Motor neuron (in vitro differentiated cells): ENCODE measurements at places on chromosomes 3 and 15. TPM values are rescaled to one million over a fixed set of nuclear protein-coding genes. Genes with fewer than 3 reads are reported as not detected.

GOLGA8Q gene
- 1.3 and 1.6 TPM in 2 replicates for total RNA-seq

NDN gene
- total RNA-seq: not detected in 2 replicates

CELF6 gene
- 0.97 and 2.1 TPM in 2 replicates for total RNA-seq

DCLK3 gene
- 0.65 and 0.88 TPM in 2 replicates for total RNA-seq

NME9 gene
- total RNA-seq: 3.4 and 3.6 TPM in 2 replicates

SAMMSON gene
- total RNA-seq: 0.81 TPM in 1 of 2 replicates, not detected in the other

MESP1 gene
- total RNA-seq: 1.1 and 1.4 TPM in 2 replicates

ST3GAL6 gene
- 1.4 TPM in 1 of 2 replicates, not detected in the other for total RNA-seq

MUC20 gene
- 2.3 and 2.6 TPM in 2 replicates for total RNA-seq

GUCA1C gene
- not detected in 2 replicates for total RNA-seq
